ENCODE measurements at places on chromosomes 1 and 21. TPM values are rescaled to one million over a fixed set of nuclear protein-coding genes. Genes with fewer than 3 reads are reported as not detected.

The RERE gene
- 93.9 TPM for polyA plus RNA-seq

The HCN3 gene
- 4.0 TPM for polyA plus RNA-seq

The LCE2C gene
- not detected for polyA plus RNA-seq

The CHIT1 gene
- 1.7 TPM for polyA plus RNA-seq

The ALX3 gene
- not detected for polyA plus RNA-seq

The ANGPTL3 gene
- polyA plus RNA-seq = 0.18 TPM

The TBX15 gene
- 61.2 TPM for polyA plus RNA-seq
